H4 (cell line): ENCODE measurements at places on chromosomes 12 and 14. TPM values are rescaled to one million over a fixed set of nuclear protein-coding genes. Genes with fewer than 3 reads are reported as not detected.

DNA sequence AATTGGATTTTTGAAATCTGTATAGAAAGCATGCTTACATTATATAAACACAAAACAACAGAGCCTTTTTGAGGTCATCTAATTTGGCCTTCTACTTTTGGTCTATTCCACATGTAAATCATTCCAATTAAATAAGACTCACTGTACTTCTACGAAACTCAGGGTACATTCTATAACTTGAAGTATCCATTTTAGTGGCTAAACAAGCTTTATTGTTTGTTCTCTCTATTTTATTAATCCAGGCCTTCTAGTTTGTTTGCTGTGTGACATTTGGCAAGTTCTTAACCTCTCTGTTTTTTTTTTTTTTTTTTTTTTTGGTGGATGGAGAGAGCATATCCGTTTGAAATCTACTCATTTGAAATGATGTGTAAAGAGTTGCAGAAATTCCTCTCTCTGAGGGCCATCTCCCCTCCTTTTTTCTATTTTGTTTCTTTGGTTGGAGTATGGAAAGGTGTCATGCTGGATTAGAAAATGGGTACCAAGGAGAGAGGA lies 58.1 kb upstream of the C12orf71 start:
- DNase-seq = no peak

- DNase-seq = no peak
Measured at GRCh38 chr14:67358924-67359774, 455 bp downstream of the ATP6V1D start.

DNA sequence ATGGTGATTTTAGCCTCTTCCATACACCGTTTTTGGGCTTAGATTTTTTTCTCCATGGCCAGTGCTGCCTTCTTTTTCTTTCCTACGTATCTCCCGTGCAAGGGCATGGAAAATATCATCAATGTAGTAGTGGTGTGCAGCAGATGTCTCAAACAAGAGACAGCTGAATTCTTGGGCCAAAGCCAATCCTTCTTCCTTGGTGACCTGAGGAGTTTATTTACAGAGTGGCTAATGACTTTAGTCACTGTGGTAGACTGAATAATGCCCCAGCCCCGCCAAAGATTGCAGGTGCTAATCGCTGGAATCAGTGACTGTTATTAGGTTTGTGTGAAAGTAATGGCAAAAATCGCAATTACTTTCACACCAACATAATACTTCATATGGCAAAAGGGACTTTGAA lies 235.5 kb upstream of the NOS1 start:
- DNase-seq = no peak

GRCh38 chr14:73457041-73457923 lies 1.1 kb downstream of the NUMB start:
- DNase-seq = no peak

GRCh38 chr12:106145539-106146447 lies 7.0 kb upstream of the NUAK1 start:
- no peak for DNase-seq

DNA sequence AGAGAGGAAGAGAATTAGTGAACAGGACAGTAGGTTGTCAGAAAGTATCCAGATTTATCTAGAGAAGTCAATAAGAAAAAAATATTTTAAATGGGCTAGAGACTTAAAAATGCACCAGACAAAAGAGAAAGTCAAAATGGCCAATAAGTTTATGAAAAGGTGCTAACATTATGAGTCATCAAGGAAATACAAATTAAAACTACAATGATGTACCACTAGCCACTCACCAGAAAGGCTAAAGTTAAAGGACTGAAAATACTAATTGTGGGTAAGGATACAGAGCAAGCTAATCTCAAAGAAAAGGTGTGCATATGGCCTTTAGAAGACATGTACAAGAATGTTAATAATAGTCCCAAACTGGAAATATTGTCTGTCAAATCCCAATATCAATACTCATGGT lies 37.7 kb downstream of the C12orf50 start:
- DNase-seq = no peak

GRCh38 chr12:12608557-12608957 lies 3.1 kb upstream of the CREBL2 start:
- peak; percentile 23 for DNase-seq

DNA sequence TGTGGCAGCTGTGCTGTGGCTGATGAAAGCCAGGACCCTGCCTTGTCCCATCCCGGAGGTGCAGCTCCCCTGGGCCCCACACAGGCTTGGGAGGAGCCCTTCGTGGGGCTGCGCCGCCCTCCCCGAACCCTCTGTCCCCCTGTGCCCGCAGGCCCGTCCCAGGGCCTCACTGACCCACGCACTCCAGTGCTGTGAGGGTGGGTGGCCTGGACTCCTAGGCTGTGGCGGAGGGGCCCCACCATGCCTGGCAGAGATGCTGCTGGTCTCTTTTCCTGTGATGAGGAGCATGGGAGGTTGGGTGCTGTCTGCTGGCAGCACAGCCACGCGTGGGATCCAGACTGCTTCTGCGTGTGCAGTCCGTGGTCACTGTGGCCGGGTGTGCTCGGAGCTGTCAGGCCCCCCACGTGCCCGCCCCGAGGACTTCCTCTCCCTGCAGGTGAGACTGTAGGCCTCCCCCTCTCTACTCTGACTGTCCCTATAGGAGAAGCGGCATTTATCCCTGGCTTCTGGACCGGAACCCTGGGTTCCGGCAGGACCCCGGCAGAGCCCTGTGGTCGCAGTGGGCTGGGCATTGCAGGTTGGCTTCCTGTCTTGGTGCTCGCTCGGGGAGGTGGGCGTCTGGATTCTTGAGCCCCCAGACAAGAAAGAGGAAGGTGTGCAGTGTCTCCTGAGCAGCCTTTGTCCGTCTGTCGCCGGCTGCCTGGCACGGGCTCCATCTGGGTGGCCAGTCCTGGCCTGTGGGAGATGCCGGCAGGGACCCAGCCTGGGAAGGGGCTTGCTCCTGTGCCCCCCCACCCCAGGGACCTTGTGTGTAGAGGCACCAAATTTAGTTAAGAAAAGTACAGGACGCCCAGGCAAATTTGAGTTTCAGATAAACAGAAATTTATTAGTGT lies 2.3 kb downstream of the MTA1 start:
- no peak for DNase-seq

DNA sequence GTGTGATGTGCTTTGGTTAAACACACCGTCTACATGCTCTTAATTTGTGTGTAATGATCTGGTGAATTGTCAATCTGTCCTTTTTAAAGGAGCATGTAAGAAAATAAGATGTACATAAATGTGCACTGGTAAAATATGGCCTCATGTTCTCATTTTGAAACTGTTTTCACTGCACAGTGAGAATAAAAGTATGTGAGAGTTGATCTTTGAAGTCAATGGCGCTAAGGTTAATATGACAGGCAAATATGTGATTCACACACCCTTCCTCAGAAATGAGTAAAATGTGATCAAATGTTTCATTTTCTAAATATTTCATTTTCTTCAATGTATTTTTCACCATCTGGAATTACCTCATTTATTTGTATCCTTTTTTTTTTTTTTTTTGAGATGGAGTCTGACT lies 8.3 kb upstream of the RNU6-7 start:
- DNase-seq = no peak

DNA sequence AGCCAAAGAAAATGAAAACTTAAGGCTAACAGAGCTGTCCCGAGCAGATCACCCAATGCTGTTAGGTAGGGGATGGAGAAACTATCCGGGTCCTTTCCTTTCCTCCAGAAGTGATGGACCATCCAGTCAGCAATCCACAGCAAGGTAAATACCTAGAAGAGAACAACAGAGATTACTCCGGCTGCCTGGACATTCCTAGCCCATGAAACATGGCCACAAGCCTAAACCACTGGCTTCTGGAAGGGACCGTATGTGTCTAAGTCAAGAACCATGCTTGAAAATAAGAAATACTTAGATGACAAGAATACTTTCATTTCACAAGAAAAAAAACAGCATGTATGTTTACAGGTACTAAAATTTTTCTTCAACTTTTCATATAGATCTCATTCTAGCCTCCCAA lies 152.9 kb downstream of the SLC41A2 start:
- peak; percentile 45 for DNase-seq

DNA sequence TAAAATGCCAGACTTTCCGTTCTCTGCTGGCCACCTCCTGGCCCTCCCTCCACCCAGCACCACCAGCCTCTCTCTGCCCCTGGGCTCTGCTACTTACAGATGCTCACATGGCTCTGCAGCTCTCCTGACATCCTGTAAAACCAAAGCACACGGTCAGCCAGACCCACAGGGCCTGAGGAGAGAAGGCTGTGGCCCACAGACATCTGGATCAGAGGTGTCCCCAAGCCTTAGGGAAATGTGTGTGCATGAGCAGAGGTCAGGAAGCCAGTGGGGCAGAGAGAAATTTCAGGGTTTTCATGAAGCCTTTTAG lies 11.5 kb downstream of the KRT77 start:
- no peak for DNase-seq

GRCh38 chr14:72604133-72604532 lies 289.8 kb downstream of the DPF3 start:
- no peak for DNase-seq

GRCh38 chr12:68159681-68160304 lies at the start of gene IFNG:
TSS of gene IFNG (minus strand) at chr12:68159740. CDS start at chr12:68159615, 125 bp downstream.
- no peak for DNase-seq

GRCh38 chr14:101604935-101605780 lies 43.9 kb downstream of the DIO3 start:
- DNase-seq = no peak

DNA sequence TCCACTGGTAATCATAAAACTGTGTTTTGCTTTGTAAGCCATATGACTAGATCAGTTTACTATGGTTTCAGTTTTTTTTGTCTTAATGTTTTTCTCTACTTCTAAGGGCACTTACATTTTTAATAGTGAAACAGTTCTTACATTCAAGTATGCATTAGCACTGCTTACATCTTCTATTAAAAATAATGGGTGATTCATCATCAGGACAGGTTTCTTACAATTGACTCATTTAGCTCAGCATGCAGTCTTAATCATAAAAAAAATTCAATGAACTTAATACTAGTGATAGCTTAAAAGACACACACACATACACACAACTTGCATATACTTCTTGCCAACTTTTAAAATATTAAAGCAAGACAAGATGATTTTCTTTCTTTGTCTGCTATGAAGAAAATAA lies 845.7 kb upstream of the USP15 start:
- DNase-seq = no peak

- DNase-seq = peak; percentile 21
Measured at GRCh38 chr14:53793790-53794505, 162.7 kb downstream of the BMP4 start.

DNA sequence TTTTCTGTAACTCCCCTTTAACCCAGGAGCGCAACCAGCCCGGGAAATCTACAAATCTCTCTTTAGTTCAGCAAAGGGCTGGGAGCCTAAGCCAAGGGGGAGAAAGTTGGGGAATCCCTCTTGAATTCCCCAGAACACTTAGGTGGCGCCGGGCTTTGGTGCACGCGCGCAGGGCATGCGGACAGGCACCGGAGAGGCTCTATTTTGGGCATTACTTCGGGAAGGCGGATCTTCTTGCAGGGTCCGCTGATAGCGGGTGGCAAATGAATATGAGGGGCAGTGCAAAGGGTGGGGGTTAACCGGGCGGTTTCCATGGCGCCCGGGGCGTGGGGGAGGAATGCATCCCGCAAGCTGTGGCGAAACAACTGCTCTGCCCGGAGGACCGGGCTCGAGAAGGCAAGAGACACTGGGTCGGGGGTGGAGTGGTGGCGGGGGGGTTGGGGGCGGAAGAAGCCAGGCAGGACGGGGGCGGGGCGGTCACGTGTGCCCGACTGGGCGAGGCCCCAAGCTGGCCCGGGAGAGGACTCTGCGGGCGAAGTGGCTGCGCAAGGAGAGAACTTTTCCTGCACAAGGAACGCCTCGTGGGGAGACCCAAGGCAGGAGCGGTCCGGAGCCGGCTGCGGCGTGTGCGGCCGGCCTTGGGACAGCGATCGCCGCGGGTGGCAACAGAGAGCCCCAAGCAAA lies at the start of gene FLVCR2:
TSS of gene FLVCR2 (plus strand) at position 519 of the 684 bp plus-strand sequence. CDS start 353 bp downstream, outside the sequence.
- DNase-seq = peak; percentile 48

Gene PAN2
- total RNA-seq = 11.8 and 16.4 TPM in 2 replicates

Gene TBK1
- 23.7 and 28.0 TPM in 2 replicates for total RNA-seq

Gene KRT78
- total RNA-seq = not detected in 2 replicates

Gene GPD1
- total RNA-seq = 0.25 TPM in 1 of 2 replicates, not detected in the other

Gene RD3L
- total RNA-seq = not detected in 2 replicates

Gene ISCU
- total RNA-seq = 119 and 124 TPM in 2 replicates

Gene KCNK10
- 0.02 TPM in 1 of 2 replicates, not detected in the other for total RNA-seq

Gene KRT72
- not detected in 2 replicates for total RNA-seq

Gene COA8
- total RNA-seq = 21.7 and 22.3 TPM in 2 replicates
